ENCODE measurements at places on chromosomes 7 and 10.

- no peak for DNase-seq
Observed at GRCh38 chr7:29623973-29624372, 60.3 kb downstream of the PRR15 start.

GRCh38 chr7:1913466-1914282 is 243.6 kb downstream of the ELFN1 start:
- DNase-seq = no peak

DNA sequence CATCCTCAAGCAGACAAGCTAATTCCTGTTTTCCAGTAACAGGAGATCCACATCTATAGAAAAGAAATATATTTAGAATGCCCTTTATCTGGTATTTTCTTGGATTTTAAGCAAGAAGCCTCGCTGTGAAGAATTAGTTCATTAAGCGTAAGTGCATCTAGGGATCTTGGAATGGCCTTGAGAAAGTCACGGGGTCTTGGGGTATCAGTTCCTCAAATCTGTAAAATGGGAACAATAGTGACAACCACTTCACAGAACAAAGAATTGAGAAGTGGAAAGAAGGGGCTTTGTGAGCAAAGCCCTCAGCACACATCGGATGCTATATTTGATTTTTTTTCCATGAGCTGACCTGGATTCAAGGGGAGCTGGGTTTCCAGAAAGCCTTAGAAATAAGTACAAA is 32.3 kb upstream of the WDFY4 start:
- DNase-seq = no peak

- DNase-seq = no peak
Observed at GRCh38 chr10:29446327-29446726, 157.5 kb downstream of the LYZL1 start.

- DNase-seq = no peak
Observed at GRCh38 chr7:2358968-2359527, 4.4 kb downstream of the EIF3B start.
